ENCODE measurements at places on chromosomes 3 and 15.

DNA sequence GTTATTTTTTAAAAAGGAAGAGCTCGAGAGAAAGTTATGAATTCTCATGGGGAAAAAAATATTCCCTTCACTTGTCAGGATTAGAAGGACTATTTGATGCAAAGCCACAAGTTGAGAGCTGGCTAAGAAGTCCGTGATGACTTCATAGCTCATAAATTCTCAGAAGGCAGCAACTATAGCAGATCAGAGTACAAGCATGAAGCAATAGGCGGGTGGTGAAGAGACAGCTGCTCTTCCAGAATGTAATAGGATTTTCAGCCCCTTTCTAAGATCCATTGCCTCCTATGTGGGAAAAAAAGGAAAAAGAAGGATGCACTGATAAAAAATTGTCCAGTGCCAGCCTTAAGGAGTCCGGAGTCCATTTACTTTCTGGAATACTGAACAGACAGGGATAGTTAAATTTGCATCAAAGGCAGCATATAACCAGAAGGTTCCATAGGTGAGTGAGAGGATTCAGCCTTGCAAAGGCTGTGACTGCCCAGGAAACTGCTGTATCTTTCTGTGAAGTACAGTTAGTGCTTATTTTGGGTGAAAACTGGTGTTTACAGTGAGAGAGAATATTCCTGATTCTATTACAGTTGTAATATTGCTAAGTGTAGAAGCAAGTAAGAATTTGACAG, 929.5 kb upstream of the ALCAM start:
- DNase-seq = peak; percentile 78

GRCh38 chr3:133136114-133137041, 98.2 kb downstream of the TMEM108 start:
- peak; percentile 67 for DNase-seq

GRCh38 chr15:31476866-31477265, 150.2 kb downstream of the KLF13 start:
- DNase-seq = no peak

DNA sequence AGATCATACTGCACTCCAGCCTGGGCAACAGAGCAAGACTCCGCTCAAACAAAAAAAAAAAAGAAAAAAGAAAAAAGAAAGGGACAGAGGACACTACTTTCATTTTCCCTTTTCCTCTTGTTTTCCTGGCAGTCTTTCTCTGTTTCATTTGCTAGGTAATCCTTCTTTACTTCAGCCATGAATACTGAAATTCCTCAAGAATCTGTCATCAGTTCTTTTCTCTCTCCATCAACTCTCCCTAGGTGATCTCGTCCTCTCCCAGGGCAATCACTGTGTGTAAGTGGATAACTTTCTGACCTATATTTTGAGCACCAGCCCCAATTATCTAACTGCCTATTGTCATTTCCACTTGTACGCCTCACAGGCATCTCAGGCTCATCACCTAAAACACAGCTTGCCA, 51.5 kb downstream of the TTC23 start:
- DNase-seq = no peak

- DNase-seq = no peak
Observed at GRCh38 chr3:171183042-171183441, 156.5 kb upstream of the SLC2A2 start.

GRCh38 chr3:158058495-158059130, 47.6 kb downstream of the SHOX2 start:
- no peak for DNase-seq

GRCh38 chr15:42193383-42193782, 14.7 kb downstream of the VPS39 start:
- DNase-seq = no peak

DNA sequence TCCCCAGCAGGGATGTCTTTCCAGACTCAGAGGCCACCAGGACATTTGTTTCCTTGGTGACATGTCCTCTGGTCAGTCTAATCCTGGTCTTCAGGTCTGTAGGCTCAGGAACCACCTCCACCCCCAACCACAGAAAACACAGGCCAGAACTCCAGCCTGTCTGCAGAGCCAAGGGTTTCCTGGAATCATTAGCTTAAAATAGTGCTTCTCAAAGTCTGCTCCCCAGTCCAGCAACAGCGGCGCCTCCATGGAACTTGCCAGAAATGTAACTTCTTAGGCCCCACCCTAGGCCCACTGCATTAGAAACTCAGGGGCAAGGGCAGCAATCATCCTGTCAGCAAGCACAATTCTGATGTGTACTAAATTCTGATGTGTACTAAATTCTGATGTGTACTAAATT, 20.0 kb downstream of the SLC28A1 start:
- no peak for DNase-seq

DNA sequence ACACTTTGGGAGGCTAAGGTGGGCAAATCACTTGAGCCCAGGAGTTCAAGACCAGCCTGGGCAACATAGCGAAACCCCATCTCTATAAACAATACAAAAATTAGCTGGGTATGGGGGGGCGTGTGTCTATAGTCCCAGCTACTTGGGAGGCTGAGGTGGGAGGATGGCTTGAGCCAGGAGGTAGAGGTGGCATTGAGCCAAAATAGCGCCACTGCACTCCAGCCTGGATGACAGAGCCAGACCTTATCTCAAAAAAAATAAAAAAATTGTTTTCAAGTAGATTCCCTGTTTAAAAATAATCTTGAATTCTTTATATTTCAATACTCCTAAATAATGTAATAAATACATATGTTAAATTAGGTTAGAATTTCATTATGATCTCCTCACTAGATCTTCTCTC, 9.8 kb downstream of the HMCES start:
- DNase-seq = no peak

DNA sequence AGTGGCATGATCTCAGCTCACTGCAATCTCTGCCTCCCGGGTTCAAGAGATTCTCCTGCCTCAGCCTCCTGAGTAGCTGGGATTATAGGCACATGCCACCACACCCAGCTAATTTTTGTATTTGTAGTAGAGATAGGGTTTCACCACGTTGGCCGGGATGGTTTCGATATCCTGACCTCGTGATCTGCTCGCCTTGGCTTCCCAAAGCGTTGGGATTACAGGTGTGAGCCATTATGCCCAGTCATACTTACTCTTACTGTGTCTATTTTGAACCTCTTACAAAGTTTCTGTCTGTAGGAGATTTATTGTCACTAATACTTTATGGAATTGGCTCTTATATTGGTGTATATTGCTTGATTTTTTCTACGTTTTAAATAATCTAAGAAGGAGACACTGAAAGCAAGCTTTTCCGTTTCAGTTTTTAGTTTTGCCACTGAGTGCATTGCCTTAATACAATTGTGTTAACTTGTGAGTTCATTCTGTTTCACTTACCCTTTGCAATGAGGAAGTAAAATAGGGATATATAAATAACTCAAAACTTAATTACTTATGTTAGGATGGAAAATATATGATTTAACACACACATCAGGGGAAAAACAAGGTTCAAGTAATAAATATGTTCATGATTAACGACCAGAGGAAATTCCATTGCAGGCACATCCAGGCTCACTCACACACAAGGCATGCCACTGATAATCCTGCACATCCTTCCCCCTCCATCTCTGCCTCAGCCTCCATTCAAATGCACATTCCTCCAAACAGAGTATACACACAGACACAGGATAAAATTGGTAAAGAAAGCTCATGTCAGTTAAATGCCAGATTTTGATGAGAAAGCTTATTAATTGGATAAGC, 279.3 kb upstream of the RASGRP1 start:
- DNase-seq = peak; percentile 38

GRCh38 chr3:69738859-69739203, 433 bp upstream of the MITF start:
- DNase-seq = no peak

DNA sequence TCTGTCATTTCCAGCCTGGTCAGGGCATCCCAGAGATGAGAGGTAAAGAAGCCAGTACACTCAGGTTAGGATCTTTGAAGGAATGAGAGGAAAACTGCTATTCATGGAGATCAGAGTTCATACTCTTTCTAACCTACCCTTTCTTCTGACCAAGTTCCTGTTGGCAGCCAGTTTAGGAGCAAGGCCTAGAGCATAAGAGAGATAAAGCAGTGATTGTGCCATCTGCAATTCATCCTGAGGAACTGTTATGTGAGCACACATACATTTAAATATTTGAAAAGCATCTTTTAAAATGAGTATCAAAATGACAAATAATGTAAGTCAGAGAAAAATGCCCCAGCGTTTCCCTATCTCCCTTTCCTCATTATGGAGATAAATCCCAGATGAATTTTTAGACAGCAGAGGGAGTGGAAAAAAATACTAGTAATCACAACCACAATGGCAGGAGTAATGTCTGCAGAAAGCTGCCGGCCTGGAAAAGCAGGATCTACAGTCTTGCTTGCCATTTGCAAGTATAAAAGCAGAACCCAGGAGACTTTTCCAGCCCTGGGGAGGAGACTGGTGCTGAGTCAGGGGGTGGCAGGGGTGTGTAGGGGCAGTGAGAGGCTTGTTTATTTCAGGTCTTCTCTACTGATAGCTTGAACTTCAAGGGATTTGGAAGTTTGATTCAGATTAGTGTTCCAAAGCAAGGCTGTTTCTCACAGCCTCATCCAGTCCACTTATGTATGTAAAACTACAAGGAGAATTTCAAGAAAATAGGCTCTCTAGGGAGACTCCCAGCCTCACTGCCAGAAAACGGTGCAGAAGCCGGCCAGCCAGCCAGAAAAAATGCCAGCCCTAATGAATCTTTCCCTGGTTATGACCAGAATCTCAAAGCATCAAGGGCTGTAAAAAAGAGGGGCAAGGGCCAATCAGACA, 1052.4 kb downstream of the TUSC7 start:
- DNase-seq = no peak

GRCh38 chr3:110262896-110263295, 808.7 kb upstream of the NECTIN3 start:
- no peak for DNase-seq

DNA sequence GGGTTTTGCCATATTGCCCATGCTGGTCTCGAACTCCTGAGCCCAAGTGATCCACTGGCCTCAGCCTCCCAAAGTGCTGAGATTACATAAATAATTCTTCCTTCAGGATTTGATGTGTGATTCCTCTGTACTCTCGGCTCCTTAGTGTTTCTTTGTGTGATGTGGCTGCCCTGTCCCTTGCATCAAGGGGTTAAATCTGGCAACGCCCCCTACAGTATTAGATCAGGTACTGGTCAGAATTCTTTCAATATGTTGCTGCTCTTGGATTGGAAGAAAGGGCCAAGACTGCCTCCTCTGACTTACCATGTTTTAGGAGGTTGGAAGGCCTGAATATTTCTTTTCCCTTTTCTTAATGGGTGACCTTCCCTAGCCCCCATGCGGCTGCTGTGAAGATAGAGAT, 390.6 kb upstream of the WNT5A start:
- DNase-seq = no peak

DNA sequence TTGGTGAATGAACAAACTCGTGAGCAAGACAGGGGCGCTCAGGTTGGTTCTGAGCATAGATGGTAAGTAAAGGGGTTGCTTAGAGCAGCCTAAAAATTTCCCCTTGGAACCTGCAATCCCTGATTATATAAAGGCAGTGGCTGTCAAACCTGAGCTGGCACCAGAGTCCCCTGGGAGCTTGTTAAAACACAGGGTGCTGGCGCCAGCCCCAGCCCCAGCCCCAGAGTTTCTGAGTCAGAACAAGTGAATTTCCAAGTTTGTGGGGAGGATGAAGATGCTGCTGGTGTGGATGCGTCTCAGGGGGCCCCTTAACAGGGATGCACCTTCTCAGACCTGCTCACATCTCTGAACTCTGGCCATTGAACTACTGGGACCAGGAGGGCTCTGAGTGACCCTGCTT, 48.2 kb downstream of the FEM1B start:
- DNase-seq = no peak

- no peak for DNase-seq
Observed at GRCh38 chr3:37554364-37554763, 307.3 kb upstream of the CTDSPL start.

DNA sequence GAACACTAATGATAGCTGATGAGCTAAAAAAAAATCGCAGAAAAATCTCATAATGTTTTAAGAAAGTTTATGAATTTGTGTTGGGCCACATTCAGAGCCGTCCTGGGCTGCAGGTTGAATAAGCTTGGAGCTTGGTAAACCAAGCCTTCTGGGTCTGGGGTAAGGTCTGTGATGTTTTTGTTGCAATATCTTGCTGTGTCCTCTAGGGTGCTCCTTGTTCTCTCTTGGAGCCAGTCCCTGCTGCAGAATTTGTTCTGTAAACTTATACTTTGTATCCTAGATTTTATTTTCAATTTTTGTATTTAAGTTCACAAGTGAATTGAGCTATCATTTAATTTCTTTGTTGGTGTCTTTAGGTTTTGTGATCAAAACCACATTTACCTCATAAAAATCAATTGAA, 143.7 kb downstream of the NR1D2 start:
- DNase-seq = peak; percentile 31

DNA sequence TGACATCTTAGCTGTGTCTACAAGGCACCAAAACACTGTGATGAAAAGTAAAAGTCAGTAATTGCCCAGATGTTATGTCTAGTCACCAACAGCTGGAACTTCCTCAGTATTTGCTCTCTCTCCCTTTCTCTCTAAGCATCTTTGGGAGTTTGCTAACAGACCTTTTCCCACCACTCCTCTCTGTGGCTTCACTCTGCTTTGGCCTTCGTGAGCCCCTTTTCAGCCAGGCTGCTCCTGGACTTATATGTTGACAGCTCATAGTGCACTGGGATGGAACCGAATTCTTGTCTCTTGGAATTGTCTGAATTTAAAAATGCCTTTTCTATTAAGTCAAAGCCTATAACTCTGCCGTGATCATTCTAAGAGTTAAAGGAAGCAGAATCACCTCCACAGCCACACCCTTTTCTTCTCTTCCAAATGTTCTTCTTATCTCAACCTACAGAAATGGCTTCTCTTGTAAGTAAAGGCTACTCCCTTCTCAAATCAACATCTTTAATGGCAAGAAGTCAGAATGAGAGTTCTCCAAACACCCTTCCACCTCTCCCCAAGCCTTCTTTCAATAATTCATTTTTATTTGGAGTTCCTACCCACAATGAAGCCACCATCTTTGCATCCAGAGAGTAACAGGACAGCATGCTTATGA, 17.2 kb upstream of the FOXP1 start:
- no peak for DNase-seq

- DNase-seq = peak; percentile 78
Observed at GRCh38 chr15:31758126-31758525, 272.2 kb upstream of the CHRNA7 start.

DNA sequence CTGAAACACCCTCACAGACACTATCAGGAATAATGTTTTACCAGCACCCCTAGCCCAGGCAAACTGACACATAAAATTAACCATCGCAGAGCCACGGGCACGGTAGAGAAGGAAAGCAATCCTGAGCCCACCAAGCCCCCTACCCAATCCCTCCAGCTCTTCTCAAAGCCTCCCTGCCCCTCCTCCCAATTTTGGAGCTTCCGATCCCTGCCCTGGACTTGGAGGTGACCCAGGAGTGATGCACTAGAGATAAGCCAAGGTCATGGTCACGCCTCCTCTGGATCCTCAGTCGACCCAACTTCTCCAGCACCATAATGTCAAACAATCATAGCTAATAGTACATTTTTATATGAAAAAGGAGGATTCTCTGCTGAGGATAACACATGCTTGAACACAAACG, 188.7 kb upstream of the NSMCE3 start:
- no peak for DNase-seq

DNA sequence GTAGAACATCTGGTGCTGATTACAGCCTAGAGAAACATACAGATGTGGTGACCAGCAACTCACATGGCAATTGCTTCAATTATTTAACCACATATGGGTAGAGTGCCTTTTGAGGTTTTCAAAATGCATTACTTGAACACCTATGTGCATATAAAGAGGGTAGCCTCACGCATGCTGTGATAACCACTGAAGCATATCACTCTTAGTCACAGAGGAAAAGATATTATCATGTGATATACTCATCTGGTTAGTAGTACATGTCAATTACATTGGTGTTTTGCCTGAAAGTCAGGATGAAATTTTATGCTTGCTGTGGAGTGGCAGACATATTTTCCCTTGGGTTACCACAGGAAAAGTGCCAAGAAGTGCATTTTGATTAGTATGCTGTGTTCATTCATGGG, 459.3 kb upstream of the AGTR1 start:
- DNase-seq = no peak
